Hepatocyte (in vitro differentiated cells): ENCODE measurements at places on chromosomes 7 and 10. TPM values are rescaled to one million over a fixed set of nuclear protein-coding genes. Genes with fewer than 3 reads are reported as not detected.

PRTFDC1 gene
- 14.7 and 14.8 TPM in 2 replicates for total RNA-seq

DNA sequence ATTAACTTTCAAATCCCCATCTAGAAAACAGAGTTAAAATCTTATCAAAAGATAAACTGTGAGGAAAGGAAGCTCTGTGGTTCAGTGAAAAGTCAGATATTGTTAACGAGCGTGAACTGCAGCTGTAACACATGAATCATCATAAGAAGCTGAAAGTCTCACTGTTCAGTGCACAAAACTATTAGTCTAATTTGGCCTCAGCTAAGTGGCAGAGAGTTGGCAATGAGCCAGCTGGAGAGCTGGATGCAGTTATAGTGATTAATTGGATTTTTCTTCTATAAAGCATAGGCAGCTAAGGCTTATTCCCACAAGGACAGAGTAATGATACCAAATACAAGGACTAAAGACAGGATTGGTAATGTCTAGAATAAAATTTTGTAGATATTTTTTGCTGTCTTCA lies 101.1 kb upstream of the ABCB5 start:
- H3K4me1 ChIP-seq, result no peaks in the 10 kb centered on the region
- no peaks in the 10 kb centered on the region for H3K27me3 ChIP-seq
- peak; percentile 44 for DNase-seq
- no peaks in the 10 kb centered on the region for H3K36me3 ChIP-seq
- H3K4me3 ChIP-seq, result no peak overlapping the region

DNA sequence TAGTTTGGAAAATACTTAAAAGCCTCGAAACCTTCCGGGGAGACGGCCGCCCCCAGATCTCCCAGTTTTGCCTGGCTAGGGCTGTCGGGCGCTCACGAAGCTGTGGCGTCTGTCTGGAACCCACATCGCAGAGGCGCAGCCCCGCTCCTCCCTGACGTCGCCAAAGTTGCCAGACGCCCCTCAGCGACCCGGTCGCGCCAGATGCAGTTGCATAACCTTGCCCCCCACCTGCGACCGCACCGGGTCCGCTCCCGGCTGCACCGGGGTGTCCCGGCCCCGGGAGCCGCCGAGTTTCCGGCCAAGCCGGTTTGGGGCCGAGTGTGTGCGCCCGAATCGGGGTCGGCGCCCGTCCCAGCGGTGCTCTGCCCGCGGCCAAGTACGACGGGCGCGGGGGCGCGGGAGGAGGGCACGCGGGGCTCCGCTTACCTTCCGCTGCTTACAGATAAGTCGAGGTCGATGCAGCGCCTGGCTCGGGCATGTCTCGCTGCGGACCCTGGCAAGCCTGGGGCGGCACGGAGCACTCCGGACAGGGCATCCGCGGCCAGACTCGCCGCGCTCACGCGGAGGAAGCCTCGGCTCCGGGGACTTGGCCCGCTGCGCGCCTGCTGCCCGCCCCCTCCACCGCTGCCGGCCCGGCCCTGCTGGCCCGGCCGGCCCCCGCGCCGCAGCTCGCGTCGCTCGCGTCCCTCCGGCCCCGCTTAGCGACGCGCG lies 665 bp downstream of the INSYN2A start:
- no peak overlapping the region for H3K27ac ChIP-seq
- peaks cover 11% of the 10 kb centered on the region for H3K4me1 ChIP-seq
- peaks cover 55% of the 10 kb centered on the region for H3K27me3 ChIP-seq

DNA sequence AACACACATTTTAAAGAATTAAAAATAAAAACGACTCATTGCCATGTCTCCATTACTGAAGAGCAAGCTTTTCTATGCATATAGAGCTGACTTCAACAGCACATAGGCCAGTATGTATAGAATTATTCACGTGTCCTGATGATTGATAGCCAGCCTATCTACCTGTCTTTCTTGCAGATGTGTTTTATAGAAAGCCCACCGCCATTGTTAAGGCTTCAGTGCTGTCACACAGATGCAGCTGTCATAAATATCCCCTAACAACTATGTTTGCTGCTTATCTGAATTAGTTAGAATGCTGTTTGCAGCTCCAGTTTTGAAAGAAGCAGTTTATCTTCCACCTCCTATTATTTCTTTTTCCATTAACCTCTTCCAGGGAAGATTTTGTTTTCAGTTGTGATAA lies 235.9 kb downstream of the SLC25A13 start:
- H3K27ac ChIP-seq, result no peak overlapping the region
- no peaks in the 10 kb centered on the region for H3K27me3 ChIP-seq
- H3K4me3 ChIP-seq, result no peak overlapping the region
- no peaks in the 10 kb centered on the region for H3K4me1 ChIP-seq
- DNase-seq, result no peak
- H3K36me3 ChIP-seq, result no peaks in the 10 kb centered on the region

GRCh38 chr7:148754912-148755311 lies 56.2 kb downstream of the CUL1 start:
- no peaks in the 10 kb centered on the region for H3K27me3 ChIP-seq
- DNase-seq, result no peak
- no peak overlapping the region for H3K27ac ChIP-seq

- no peak overlapping the region for H3K4me3 ChIP-seq
- H3K4me1 ChIP-seq, result peaks cover 17% of the 10 kb centered on the region
- H3K36me3 ChIP-seq, result no peaks in the 10 kb centered on the region
- no peak overlapping the region for H3K27ac ChIP-seq
- no peak for DNase-seq
Measured at GRCh38 chr7:74473116-74473515, 19.4 kb downstream of the GTF2IRD1 start.

AFAP1L2 gene
- 5.5 and 6.1 TPM in 2 replicates for total RNA-seq

GRCh38 chr7:116441534-116441933 lies 58.0 kb upstream of the CAV2 start:
- no peaks in the 10 kb centered on the region for H3K27me3 ChIP-seq
- H3K27ac ChIP-seq, result no peak overlapping the region
- peaks cover 7% of the 10 kb centered on the region for H3K4me1 ChIP-seq
- no peaks in the 10 kb centered on the region for H3K36me3 ChIP-seq
- DNase-seq, result no peak
- H3K4me3 ChIP-seq, result no peak overlapping the region

ANKRD2 gene
- not detected in 2 replicates for total RNA-seq

DNA sequence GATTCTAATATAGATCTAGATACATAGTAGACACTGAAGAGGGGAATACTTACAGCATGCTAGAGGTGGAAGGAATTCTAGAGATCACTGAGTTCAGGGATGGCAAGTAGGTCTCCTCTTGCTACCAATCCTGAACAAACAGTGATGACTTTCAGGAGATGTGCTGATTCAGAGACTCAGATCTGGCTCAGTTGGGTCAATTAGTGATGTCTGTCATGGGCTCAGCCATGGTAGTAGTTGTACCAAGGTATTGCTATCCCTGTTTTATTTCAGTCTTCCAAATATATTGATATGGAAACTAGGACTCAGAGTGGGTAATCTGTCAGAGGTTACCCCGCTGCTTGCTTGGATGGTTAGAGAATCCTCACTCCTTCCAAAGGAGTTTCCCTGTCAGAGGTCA lies 38.5 kb downstream of the UNC5B start:
- no peaks in the 10 kb centered on the region for H3K36me3 ChIP-seq
- peaks cover 43% of the 10 kb centered on the region for H3K4me1 ChIP-seq
- no peak overlapping the region for H3K4me3 ChIP-seq
- no peaks in the 10 kb centered on the region for H3K27me3 ChIP-seq
- no peak overlapping the region for H3K27ac ChIP-seq
- DNase-seq, result no peak

GPNMB gene
- total RNA-seq, result 30.5 and 32.1 TPM in 2 replicates

DNA sequence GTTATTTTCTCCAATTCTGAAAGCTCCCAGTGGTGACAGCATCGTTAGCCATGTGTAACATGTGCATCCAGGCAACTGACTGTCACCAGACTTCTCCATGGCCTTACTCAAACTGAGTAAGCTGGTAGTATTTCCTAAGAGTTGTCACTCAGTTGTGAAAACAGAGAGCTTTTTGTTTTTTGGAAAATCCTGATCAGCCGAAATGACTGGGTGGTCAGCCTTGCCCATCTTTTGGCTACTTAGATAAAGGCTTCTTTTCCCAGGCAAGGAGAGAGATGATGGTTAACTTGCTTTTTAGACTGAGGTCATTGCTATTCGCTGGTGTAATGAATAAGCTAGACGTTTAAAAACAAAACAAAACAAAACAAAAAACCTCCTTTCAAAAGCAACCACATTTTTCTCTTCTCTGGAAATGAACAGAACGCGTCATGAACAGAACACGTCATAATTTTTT lies 159.5 kb upstream of the KLF14 start:
- no peak for DNase-seq
- H3K27me3 ChIP-seq, result no peaks in the 10 kb centered on the region
- no peaks in the 10 kb centered on the region for H3K36me3 ChIP-seq

TEX47 gene
- total RNA-seq, result not detected in 2 replicates

COPG2 gene
- total RNA-seq, result 41.0 and 41.9 TPM in 2 replicates

SKIDA1 gene
- total RNA-seq, result 1.9 and 2.3 TPM in 2 replicates

DNA sequence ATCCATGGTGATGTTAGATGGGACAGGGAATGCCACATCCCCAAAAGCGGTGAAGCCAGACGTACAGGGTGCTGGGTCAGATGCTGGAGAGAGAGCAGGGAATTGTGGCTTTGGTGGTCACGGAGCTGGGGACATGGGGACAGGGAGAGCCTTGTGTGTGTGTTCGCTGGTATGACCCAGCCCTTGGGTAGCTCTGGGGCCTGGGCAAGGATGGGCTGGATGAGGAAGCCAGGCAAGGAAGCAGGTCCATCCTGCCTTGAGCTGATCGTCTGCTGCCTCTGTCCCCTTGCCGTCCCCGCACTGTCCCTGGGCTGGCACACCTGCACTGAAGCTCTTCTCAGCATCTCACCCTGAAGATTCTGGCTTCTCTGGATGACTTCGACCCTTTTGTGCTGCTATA lies 15.4 kb upstream of the CLDN4 start:
- no peak overlapping the region for H3K27ac ChIP-seq
- no peak overlapping the region for H3K4me3 ChIP-seq
- H3K4me1 ChIP-seq, result no peaks in the 10 kb centered on the region

- no peak for DNase-seq
- no peaks in the 10 kb centered on the region for H3K36me3 ChIP-seq
- no peaks in the 10 kb centered on the region for H3K27me3 ChIP-seq
- no peak overlapping the region for H3K4me3 ChIP-seq
Measured at GRCh38 chr10:124708246-124708779, 35.9 kb downstream of the FAM53B start.

ANKRD1 gene
- total RNA-seq, result 99.9 and 105 TPM in 2 replicates

DNA sequence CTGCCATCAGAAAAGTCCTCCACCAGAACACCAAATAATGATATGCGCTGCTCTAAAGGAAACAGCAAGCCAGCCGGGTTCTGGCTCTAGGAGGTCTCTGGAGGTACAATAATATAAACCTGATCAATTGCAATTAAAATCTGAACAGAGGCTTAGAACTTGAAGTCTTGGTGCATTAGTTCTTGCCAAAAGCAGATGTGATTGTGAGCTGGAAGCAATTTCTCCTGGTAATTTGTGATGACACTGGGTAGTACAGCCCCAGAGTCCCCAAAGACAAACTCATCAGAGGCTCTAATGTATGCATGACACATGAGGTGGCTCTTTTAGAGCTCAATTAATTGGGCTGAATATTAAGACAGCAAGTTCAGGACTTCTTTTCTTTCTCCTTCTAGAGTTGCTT lies 3.3 kb downstream of the ETV1 start:
- DNase-seq, result no peak
- H3K36me3 ChIP-seq, result no peaks in the 10 kb centered on the region
- H3K27me3 ChIP-seq, result no peaks in the 10 kb centered on the region
- no peak overlapping the region for H3K4me3 ChIP-seq
